Hematopoietic multipotent progenitor cell treated with erythropoietin and hydrocortisone succinate and interleukin-3 and kit ligand, for 17 days (in vitro differentiated cells): ENCODE measurements at places on chromosomes 4 and X.

- no peak for DNase-seq
Measured at GRCh38 chrX:27860337-27860736, 52.5 kb downstream of the MAGEB10 start.

- DNase-seq = no peak
Measured at GRCh38 chr4:2714061-2714770, 41.9 kb downstream of the TNIP2 start.

GRCh38 chr4:53653484-53654053 lies 62.3 kb upstream of the LNX1 start:
- DNase-seq = no peak

DNA sequence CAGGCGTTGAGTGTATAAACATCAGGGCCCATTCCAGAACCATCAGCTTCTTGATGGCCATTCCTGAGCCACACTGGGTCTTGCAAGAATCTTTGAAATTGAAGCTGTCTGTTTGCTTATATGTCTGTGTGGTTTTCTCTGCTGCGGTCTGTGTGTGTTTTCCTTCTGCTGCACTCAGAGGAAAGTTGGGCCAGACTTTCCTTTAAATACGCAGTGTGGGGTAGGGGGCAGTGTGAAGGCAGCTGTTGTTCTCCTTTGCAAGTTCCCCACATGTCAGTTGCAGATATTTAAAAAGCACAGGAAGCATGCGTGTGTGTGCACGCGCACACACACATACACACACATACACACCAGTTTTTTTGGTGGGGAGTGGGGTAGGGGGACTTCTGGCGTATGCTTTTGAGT lies 32.1 kb downstream of the CCKAR start:
- no peak for DNase-seq

- DNase-seq = no peak
Measured at GRCh38 chr4:67694662-67695061, 6.3 kb downstream of the UBA6 start.

GRCh38 chrX:73683236-73683859 lies 120.4 kb downstream of the CHIC1 start:
- no peak for DNase-seq

DNA sequence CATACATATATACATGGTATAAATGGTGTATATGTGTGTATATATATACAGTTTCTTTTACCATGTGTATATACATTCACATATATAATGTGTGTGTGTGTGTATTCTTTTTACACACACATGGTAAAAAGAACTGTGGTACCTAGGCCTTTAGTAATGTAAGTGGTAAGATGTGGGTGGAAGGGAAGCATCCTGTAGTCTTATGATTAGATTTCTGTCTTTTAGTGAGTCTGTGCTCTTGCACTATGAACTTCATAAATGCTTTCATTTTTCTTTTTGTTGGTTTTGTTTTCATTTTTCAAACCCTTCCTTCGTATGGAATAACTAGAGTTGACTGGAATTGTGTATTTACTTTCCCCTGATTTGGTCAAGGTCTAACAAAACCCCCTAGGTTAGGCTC lies 12.1 kb downstream of the PABPC4L start:
- DNase-seq = no peak

DNA sequence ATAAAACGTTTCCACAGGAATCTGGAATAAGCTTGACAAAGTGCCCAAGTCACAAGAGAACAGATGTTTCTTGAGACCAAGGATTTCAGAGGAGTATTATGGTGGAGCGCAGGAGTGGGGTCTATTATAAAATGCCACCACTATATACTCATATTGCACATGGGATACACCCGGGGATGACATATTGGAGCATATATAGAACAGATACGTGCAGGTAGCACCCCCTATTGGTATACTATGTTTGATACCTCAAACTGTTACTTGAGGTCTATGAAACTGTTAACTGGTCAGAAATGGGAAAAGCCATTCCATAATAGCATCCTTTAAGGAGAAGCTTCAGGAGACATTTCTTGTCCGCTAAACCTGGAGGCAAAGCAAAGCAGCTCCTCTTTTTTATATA lies 86.0 kb downstream of the PCYT1B start:
- DNase-seq = peak; percentile 5

- no peak for DNase-seq
Measured at GRCh38 chr4:140213116-140213515, 59.1 kb upstream of the MAML3 start.

DNA sequence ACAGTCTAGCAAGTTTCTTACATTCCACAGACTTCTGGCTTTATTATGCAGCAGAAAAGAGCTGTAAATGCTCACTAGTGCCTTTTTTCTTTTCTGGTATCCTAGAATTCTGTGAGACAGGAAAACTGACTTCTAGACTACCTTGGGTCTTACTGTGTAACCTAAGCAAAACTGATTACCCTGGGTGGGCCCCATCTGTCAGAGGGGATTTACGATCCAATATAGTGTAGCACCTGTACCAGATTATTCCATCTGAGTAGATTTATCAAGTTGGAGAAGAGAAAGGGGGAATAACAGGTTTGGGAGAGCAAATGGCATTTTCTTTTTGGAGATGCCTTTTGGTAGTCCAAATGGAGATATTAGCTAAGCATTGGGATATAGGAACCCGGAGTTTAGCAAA lies 46.7 kb downstream of the FSTL5 start:
- DNase-seq = no peak

GRCh38 chrX:136910565-136911035 lies 30.1 kb upstream of the RBMX start:
- no peak for DNase-seq

- DNase-seq = no peak
Measured at GRCh38 chr4:64497491-64497890, 88.2 kb upstream of the TECRL start.

DNA sequence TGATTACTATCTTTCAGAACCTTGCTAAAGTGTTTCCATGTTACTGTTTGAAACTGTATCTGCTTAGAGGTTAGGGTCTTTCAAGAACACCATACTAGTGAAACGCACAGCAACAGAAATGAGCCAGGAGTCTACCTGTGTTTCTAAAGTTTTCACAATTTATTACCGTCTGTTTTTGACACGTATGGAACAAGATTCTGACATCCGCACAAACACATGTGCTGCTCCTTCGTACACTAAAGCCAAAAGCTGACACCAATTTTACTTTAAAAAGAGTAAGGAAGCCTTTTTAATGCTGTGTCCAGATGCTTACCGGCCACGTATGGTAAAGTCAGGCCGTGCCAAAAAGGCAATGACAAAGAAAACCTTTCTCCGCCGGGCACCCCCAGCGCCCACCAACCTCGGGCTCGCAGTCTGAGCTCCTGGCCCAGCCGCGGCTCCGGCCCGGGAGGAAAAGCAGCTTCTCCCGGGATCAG lies 532 bp downstream of the RPS4X start:
- peak; percentile 4 for DNase-seq

- DNase-seq = no peak
Measured at GRCh38 chrX:40410859-40411258, 169.9 kb upstream of the ATP6AP2 start.

- DNase-seq = no peak
Measured at GRCh38 chr4:30828264-30828926, 108.2 kb downstream of the PCDH7 start.

- DNase-seq = no peak
Measured at GRCh38 chr4:29013341-29013740, 1706.8 kb upstream of the PCDH7 start.

GRCh38 chrX:100904433-100904832 lies 24.3 kb downstream of the XKRX start:
- DNase-seq = no peak

GRCh38 chrX:35711281-35711680 lies 86.9 kb upstream of the MAGEB16 start:
- no peak for DNase-seq

- peak; percentile 50 for DNase-seq
Measured at GRCh38 chr4:121696581-121697461, at the start of gene ANXA5. ANXA5 (minus strand) TSS chr4:121696980; CDS start chr4:121696589, 391 bp downstream.

- DNase-seq = no peak
Measured at GRCh38 chr4:85543832-85544231, 68.9 kb downstream of the ARHGAP24 start.

DNA sequence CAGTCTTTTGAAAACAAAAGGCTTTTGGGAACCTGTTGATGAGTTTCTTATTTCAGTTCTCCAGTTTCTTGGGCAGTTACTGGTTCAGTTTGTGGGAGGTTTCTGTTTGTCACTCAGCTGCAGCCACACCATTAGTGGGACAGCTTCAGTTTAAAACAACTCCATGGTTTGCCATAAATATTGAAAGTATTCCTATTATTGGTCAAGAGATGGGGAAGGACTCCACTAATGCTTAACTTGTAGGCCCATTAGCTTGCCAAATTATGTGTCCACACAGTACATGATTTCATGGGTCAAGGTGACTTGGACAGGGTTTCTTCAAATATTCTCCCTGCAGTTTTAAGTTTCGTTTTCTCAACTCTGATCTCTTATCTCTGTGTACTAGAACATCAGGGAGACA lies 15.5 kb upstream of the ASIC5 start:
- no peak for DNase-seq

DNA sequence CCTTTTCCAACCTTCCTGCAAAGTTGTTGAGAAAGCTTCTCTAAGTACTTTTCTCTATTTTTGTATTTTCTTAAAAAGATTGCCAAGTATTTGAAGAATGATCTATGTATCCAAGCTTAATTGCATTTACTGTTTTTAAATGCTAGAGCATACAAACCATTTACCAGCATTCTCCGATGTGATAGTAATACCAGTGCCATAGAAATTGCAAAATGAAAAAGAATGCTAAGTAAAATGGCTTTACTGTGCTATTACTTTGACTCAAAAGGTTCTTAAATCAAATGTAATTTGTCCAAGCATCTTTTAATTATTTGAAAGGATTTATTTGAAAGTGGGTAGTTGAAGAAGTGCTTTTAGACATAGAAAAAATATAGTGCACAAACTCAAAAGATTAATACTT lies 1183.2 kb downstream of the RAPGEF2 start:
- DNase-seq = no peak

- DNase-seq = no peak
Measured at GRCh38 chr4:7328913-7329638, 105.7 kb downstream of the PSAPL1 start.

DNA sequence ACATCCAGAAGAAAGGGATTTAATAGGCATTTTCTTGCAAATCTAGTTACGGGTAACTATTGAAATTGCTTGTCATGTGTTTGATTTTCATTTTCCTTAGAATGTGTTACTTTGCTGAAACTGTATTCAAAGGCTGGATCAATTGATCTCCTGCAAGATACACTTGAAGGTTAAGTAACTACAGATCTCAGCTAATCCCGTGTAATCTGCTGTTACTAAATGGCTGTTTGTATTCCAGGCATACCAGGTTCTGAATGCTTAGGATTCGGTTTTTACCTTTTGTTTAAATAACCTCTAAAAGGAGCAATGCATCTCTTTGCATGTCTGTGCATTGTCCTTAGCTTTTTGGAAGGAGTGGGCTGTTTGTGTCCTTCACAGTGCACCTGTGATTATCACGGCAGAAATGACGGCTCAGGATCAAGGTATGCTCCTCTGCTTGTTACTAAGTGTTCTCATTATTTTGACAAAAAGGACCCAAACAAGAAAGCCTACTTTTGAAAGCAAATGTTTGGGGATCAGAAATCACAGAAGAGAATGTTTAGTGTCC lies at the start of gene LRIT3:
Gene LRIT3, plus strand, starts transcription at position 212 of the 547 bp plus-strand sequence. Its CDS starts 95 bp downstream, at position 307.
- no peak for DNase-seq

DNA sequence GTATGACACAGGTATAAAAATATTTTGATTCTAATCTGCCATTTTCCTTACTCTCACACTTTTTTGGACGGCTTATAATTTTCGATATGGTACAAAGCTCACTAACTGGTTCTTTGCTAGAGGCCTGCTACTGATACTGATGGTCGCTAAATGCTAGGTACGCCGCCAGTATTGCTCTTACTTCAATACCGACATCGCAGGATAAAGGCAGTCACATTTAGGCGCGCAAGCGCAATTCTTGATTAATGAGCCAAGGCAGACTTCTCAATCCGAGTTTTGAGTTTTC lies 557 bp upstream of the USP38 start:
- DNase-seq = no peak

GRCh38 chr4:182179751-182180150 lies 63.5 kb upstream of the TENM3 start:
- no peak for DNase-seq

DNA sequence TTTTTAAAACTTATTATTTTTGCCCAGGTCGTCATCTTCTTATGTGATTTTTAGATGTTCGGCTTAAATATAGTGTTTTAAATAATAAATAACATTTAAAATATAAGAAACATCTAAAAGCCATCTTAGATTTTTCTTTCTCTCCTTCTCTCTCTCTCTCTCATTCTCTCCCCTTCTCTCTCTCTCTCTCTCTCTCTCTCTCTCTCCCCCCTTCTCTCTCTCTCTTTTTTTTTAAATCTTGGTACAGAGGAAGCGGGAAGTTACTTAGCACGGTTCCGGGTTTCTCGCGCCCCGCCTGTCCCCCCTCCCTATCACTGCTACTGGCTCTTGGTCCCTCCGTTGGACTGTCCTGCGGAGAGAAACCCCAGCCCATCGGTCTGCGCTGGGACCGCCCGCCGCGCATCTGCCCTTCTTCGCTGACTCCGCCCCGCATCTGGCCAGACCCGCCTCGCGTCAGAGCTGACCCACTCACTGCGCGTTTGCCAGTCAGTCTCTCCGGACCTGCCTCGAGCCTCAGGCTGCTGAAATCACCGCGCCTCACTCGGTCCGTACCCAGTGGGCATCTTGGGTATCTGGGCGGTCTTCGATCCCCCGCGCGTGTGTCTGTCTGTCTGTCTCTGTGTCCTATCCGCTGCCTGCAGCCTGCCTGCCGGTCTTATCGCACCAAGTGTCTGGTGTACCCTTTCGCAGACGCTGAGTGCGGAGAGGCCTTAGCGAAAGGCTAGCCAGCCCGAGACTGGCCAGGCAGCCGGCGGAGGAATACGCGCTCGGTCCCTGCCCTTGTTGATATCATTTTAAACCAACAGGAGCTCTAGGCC lies at the start of gene PABPC5:
Gene PABPC5, plus strand, starts transcription at position 489 of the 818 bp plus-strand sequence. CDS start 739 bp downstream, outside the sequence.
- no peak for DNase-seq

DNA sequence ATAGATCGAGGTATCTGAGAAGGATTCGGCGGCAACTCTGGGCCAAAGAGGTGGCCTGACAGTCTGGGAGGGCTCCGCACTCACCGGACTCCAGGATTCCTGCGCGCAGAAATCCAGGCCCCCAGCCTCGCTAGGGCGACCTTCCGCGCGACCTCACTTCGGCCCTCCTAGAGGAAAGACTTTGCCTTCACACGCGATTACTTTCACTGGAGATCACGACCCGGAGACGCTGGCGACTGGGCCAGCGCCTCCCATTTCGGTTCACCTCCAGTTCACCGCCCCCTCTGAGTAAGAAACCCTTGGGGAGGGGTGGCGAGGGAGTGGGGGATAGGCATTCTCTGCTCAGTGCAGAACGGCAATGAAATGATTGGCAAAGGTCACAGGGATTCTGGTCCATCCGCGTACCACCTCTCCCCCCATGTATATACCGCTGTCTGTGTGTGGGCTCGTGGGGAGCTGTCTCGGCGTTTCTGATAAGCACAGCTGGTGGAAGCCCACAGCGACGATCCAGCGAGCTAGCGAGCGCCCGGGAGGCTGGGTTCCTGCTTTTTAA lies 2.5 kb downstream of the POU3F4 start:
- DNase-seq = no peak

DNA sequence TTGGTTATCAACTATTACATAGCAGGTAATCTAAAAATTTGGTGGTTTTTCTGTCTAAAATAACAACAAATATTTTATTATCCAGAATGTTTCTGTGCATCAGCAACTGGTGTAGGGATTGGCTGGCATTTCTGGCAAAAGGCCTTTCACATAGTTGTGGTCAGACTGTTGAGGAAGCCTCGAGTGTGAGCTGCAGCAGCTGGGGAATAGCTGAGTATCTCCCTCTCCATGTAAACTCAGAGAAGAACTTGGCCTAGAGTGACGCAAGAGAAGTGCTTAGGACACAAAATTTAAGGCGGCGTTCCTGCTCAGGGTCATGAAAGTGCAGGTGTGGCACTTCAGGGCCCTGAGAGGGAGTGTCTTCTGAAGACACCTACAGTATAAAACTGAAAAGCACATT lies 558.9 kb downstream of the SPOCK3 start:
- DNase-seq = no peak
